ENCODE measurements at places on chromosomes 6 and 20.

DNA sequence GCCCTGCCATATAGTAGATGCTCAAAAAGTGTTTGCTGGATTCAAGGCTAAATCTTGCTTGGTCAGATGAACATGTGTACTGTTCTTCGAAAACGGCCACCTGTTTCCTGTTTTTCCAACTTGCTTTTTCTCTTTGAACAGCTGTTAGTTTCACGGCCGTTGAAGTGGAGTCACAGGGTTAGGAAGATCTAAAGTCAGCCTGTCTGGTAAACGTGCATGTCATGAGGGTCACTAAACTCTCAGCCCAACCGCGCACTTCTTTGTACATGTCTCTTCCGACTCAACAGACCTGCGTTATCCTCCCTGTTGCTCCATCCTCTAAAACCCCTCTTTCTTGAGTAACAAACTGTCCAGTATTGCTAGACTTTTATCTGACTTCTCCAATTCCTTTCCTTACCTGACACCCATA lies 93.2 kb upstream of the MAN1A1 start:
- DNase-seq = no peak

GRCh38 chr6:165060720-165061119 lies 248.7 kb downstream of the C6orf118 start:
- no peak for DNase-seq

DNA sequence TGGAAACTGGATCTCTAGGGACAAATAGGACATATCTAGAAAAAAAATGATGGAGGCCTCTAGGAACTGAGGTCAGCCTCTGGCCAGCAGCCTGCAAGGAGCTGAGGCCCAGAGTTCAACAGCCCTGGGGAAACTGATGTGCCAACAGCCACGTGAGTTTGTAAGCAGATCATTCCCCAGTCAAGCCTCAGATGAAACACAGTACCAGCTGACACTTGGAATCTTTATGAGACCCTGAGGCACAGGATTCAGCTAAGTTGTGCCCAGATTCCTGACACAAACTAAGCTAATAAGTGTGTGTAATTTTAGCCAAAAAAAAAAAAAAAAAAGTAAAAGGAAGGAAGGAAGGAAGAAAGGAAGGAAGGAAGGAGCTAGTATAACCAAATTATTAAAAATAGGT lies 1059.8 kb upstream of the MAP3K7 start:
- no peak for DNase-seq

- no peak for DNase-seq
Observed at GRCh38 chr6:28865401-28866204, 58.2 kb downstream of the TRIM27 start.

DNA sequence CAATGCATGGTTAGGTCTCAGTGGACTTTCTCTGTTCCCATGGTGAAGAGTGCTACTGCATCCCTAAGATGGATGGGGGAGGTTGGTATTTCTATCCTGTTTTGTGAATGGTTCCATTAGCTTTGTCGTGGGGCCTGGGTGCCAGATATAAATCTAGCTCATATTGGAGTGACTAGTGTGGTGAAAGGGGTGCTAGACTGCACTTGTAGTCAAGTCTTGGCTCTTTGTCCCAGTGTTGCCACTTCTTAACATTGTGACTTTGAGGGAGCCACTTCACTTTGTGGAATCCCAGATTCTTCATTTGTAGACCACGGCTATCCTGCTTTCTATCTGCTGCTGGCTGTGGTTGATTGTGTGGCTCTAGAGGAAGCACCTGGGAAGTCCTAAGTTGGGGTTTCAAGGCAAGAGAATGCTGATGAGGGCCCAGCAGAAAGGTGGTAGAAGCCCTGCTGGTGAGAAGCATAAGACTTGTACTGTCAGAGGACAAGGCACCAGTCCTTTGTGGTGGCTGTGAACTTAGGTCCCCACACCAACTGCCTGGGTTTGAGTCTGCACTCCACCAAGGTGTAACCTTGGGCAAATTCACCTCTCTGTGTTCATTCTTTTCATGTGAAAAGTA lies 44.1 kb downstream of the VAPB start:
- DNase-seq = no peak

DNA sequence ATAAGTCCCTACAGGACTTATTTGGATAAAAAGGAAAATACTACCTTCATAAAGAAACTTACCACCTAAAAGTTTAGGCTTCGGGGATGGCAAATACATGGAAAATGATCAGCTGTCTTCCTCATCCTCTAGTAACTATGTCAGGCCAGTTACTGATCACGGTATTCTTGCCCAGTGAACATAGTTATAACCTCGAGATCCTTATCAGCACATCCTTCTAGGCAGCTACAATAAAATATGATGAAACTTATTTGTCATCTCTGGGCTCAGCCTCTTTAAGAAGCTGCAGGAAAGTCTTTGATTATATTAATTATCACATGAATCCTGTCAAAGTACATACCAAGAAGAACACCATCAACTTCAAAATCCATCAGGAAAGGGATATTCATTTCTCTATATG lies 41.8 kb downstream of the SF3B5 start:
- DNase-seq = no peak

- no peak for DNase-seq
Observed at GRCh38 chr20:10863337-10864060, 189.7 kb upstream of the JAG1 start.

- no peak for DNase-seq
Observed at GRCh38 chr20:35179292-35180212, 7.7 kb downstream of the PROCR start.

DNA sequence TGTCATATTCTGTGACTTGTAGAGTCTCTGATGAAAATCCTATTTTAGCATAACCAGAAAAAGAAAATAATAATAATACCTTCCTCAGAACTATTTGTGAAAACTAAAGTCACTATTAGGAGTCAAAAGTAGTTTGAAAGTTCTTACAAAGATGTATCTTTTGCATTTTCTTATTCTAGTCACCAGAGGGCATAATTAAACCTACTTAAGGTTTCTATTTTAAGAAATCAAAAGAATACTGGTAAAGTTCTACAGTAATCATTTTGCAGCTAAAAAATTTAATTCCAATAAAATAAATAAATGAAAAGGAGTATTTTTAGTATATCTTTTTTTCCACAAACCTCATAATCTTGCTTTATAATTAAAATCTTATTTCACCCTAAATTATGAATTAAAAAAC lies 28.0 kb upstream of the MCM9 start:
- DNase-seq = no peak

DNA sequence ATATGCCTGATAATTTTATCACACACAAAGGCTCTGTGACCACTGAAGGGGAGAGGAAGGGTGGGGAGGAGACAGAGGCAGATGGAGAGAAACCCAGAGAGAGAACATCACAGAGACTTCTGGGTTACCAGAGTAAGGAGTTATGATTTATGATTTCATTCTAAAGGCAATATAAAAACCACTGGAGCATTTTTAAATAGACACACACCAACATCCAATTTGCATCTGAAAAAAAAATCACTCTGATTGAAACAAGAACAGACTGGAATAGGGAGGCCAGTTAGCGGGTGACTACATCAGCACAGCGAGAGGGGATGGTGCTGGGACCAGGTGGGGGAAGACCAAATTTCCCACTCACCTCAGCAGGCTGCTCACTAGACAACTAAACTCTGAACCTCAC lies 104.8 kb downstream of the AGPAT4 start:
- no peak for DNase-seq

- peak; percentile 33 for DNase-seq
Observed at GRCh38 chr6:29011276-29011734, 6.2 kb upstream of the ZNF311 start.

GRCh38 chr6:36593569-36594028 lies 563 bp upstream of the SRSF3 start:
- peak; percentile 45 for DNase-seq
